ENCODE measurements at places on chromosomes 12 and 14. TPM values are rescaled to one million over a fixed set of nuclear protein-coding genes. Genes with fewer than 3 reads are reported as not detected.

DTX3 gene
- total RNA-seq: 16.9 TPM

SP7 gene
- total RNA-seq: not detected

SLC7A8 gene
- total RNA-seq: 11.7 TPM

GLT1D1 gene
- total RNA-seq: not detected

GRCh38 chr12:69879007-69879960 is 54.3 kb downstream of the MYRFL start:
- peak; percentile 81 for DNase-seq

DNA sequence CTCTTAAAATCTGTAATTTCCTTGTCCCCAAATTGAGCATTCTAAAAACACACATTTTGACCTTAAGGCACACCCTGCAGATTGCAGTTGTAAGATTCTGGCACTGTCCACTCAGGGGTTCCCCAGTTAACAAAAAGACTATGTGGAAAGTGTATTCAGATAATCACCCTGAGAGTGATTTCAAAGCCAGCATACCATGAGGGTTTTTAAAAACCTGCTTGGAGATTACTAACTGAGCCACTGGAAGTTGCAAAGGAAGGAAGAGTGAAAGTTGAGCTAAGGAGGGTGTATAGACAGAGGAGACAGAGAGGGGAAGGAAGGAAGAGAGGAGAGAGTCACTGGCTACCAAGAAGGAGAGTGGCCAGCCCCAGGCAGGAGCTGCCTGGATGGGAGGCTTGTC is 82.6 kb downstream of the EML1 start:
- peak; percentile 8 for DNase-seq

- no peak for DNase-seq
These were observed 12.4 kb upstream of the SIX1 start for GRCh38 chr14:60661721-60662120.

Measured in fibroblast of the aortic adventitia (primary cell).